ENCODE measurements at places on chromosomes 2 and 18.

GRCh38 chr2:229861431-229861830, 60.4 kb downstream of the TRIP12 start:
- no peak for DNase-seq

DNA sequence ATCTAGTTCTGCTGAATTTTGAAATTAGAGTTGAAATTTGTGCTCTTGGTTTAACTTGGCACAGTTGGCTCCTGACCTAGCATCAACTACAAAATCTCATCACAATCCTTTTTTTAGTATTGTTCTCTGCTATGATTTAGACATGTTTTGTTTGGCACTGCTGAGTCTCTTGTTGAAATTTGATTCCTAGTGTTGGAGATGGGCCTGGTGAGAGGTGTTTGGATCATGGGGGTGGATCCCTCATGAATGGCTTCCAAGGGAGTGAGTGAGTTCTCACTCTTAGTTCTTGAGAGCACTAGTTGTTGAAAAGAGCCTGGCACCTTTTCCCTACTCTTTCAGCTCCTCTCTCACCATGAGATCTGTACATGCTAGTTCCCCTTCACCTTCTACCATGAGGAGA, 605.6 kb upstream of the SLC39A10 start:
- DNase-seq: no peak

- no peak for DNase-seq
Observed at GRCh38 chr2:56464613-56465012, 280.8 kb downstream of the CCDC85A start.

DNA sequence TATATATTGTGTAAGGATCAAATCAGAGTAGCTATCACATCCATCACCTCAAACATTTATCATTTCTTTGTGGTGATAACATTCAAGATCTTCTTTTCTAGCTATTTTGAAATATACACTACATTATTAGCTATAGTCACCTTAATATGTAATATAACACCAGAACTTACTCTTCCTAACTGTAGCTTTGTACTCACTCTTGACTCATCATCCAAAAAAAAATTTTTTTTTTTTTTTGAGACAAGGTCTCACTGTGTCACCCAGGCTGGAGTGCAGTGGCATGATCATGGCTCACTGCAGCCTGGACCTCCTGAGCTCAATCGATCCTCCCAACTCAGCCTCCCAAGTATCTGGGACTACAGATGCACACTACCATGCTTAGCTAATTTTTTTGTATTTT, 153.3 kb downstream of the EML6 start:
- DNase-seq: no peak

- DNase-seq: peak; percentile 22
Observed at GRCh38 chr2:170377500-170378207, 199.7 kb downstream of the MYO3B start.

- peak; percentile 61 for DNase-seq
Observed at GRCh38 chr2:86301009-86301408, 36.4 kb downstream of the REEP1 start.

DNA sequence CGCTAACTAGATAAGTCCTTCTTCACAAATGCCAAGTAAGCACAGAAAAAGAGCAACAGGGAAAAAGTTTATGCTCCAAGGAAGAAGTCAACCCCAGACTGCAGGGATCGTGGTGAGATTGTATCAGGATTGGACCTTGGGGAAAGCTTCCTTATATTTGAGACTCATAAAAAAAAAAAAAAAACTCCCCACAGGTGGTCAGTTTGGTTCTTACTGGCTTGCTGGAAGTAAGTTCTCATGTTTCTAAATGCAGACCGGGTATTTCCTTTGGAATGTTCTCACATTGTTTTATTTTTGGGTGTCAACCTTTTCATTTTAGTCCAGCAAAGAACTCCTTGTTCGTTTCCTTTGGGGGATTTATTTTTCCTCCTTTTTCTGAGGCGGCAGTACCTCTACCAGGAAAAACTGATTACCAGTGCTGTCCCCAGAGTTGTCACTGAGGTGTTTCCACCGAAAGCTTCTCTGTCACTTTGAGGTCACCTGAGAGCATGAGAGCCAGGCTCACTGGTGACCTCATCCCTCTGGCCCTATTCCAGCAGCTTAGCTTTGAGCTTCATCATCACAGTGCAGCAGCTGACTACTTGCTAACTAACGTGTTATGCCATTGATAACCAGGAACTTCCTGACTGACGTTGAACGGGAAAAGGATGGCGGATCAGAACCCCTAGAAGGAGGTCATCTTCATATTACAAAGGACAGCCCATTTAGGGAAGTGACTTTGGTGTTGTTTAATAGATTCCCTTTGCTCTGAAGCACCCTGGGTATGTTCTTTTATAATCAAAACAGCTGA, 16.8 kb upstream of the ATP8B1 start:
- DNase-seq: peak; percentile 64

DNA sequence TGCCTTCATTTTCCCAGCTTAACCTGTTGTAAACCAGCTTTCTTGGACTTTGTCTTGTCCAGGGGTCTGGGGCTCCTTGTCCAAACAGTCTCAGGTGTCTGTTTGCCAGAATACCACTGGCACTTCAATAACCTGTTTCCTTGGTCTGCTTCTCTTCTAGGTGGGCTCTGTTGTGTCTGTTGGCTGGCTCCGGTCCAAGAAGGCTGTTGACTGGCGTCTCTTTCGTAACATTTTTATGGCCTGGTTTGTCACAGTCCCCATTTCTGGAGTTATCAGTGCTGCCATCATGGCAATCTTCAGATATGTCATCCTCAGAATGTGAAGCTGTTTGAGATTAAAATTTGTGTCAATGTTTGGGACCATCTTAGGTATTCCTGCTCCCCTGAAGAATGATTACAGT, 17.0 kb downstream of the SLC20A1 start:
- DNase-seq: no peak

- DNase-seq: peak; percentile 94
Observed at GRCh38 chr2:163800951-163801381, 65.2 kb upstream of the FIGN start.

- DNase-seq: peak; percentile 61
Observed at GRCh38 chr2:182359027-182359989, 67.5 kb downstream of the PDE1A start.

DNA sequence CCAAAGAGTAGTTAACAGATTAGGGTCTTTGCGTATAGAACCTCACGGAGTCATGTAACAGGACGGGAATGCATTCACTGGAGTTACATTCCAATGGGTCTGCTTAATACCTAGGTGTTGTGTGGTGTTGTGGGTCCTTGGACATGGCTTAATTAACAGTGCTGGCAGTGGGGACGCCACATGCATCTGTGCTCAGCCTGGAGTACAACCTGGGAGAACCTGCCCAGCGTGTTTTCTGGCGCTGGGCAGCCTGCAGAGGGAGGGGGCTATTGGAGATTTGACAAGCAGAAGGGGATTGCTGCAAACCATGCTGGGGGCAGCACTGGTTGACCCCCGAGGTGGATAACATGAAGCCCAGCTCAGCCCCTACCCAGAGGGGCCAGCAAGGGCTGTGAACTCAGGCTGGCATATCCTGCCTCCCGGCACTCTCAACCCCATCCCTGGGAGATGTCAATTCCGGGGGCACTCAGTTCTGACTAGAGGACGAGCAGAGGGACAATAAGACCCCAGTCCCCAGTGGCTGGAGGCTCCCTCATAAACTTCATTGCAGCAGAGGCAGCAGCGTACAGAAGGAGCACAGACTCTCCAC, 29.3 kb upstream of the COPS8 start:
- DNase-seq: peak; percentile 43

- DNase-seq: no peak
Observed at GRCh38 chr2:236641051-236641726, 71.6 kb downstream of the ACKR3 start.

- DNase-seq: no peak
Observed at GRCh38 chr2:68044099-68044498, 18.7 kb downstream of the C1D start.

GRCh38 chr18:27142891-27143290, 42.2 kb downstream of the CHST9 start:
- no peak for DNase-seq

All from kidney (tissue), 22 donors.